SK-N-SH treated with all-trans-retinoic acid at 6 μM for 48 hours (cell line): ENCODE measurements at places on chromosomes 5 and 9.

DNA sequence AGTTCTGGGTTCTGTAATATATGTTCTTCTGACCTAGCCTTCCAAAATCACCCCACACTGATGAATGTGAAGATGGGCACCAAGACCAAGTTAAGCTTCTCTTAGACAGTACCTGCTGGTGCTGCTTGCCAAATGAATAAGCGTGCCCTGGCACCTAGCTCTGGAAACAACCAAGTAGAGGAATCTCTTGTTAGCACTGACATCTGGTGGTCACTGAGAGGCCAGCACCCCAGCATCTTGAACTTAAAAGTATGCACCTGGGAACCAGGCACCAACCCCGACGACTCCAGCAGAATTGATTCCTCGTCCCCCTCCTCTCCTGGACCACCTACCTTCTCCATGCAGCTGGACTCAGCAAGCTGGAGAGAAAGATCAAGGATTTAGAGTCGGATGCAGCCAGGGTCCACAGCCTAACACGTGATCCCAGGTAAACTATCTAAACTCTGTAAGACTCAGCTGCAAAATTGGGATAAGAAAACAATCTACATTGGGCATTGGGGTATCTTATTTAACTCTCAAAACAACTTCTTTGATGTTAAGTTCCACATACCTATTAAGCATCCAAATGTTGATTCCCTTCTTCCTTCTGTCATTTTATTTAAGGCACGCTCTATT, 89.8 kb downstream of the SLC1A3 start:
- ATAC-seq, result peak; percentile 77

GRCh38 chr5:64827703-64828102, 59.0 kb downstream of the CWC27 start:
- no peak for ATAC-seq

- peak; percentile 20 for ATAC-seq
Observed at GRCh38 chr5:140324617-140325241, 21.7 kb downstream of the HBEGF start.

- peak; percentile 60 for ATAC-seq
Observed at GRCh38 chr5:176536132-176536901, 885 bp downstream of the RNF44 start.

- ATAC-seq, result no peak
Observed at GRCh38 chr5:87392170-87392569, 20.6 kb downstream of the CCNH start.

DNA sequence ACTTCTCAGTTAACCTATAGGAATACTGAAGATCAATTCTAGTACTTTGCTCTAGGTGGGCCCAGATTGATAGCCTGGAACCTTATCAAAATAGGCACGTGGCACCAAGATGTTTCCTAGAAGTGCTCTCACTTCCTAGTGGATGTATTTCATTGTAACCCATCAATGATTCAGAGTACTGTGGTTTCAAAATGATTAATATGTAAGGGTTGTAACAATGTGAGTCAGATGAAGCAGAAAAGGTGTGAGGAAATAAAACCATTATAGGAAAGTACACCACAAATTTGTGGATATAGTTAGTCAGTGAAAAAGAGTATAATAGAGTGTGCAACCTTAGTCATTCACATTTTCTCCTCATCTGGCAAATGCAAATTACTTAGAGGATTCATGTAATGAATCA, 177.3 kb upstream of the FST start:
- no peak; the same call in 2 of the 3 replicates for ATAC-seq

DNA sequence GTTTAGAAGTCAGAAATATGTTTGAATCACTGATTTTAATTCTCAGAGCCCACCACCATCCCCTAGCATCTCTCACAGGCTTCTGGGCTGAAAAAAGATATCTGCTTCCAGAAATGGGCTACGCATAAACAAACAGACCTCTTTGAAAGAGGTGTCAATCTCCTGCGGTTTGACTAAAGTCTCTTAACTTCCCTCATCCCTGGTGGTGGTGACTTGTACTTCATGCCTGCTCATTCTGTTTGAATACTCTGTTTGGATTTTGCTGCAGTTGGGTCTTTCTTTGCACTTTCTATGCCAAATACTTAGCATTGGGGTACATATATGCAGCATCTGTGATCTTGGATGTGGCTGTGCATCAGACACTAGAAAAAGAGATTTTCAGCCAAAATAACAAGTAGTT, 157.2 kb upstream of the ATP10B start:
- ATAC-seq, result no peak

- ATAC-seq, result no peak
Observed at GRCh38 chr5:55742778-55743177, 4.9 kb downstream of the DDX4 start.

DNA sequence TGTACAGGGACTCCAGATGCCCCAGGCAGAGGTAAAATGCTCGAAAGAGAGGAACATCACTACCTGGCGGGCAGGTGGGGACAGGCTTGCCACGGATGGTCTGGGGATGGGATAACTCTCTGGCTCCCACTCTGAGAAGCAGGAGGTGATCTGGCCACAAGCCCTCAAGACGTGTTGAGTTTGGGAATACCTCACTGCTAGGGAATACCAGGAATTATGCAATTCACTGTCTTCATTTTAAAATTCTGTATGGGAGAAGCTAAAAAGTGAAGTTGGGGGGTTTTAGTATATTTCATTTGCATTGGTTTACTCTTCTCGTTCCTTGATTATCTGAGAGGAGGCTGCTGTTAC, 510.4 kb downstream of the CCDC171 start:
- no peak for ATAC-seq

DNA sequence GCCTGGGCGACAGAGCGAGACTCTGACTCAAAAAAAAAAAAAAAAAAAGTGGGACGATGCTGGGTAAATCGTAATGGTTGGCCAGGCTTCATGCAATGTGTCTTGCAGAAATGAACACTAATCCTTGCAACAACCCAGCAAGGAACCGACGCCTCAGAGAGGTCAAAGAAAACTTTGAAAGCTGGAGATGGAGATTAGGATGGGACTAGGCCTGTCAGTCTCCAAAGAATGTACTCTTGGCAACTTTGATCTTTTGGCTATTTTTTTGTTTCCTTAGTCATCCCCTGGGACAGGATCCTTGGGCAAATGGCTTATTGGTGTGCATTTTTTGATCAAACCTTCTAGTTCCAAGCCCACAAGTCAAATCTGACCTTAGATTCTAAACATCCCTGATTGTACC, 10.6 kb upstream of the PWWP2A start:
- ATAC-seq, result no peak

DNA sequence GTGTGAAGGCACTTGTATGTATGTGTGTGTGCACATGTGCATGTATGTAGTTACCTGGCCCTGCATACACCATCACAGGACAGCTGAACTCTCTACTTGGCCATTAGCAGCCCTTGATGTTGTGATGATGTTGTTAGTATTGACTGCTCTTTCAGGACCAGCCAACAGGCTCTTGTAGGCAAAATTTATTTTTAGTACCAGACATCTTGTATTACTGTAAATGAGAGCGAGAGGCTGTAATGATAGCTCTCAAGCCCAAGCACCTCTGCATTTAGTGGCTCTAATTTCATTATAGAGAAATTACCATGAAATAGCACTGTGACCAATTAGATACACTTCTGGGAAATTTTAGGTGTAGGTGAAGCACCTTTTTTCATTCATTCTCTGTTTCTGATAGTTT, 158.0 kb downstream of the SMARCA2 start:
- no peak for ATAC-seq

- ATAC-seq, result no peak
Observed at GRCh38 chr9:127316586-127317323, 52.2 kb downstream of the GARNL3 start.

GRCh38 chr5:147454996-147455677, 54.7 kb downstream of the DPYSL3 start:
- ATAC-seq, result no peak; the same call in 2 of the 3 replicates

DNA sequence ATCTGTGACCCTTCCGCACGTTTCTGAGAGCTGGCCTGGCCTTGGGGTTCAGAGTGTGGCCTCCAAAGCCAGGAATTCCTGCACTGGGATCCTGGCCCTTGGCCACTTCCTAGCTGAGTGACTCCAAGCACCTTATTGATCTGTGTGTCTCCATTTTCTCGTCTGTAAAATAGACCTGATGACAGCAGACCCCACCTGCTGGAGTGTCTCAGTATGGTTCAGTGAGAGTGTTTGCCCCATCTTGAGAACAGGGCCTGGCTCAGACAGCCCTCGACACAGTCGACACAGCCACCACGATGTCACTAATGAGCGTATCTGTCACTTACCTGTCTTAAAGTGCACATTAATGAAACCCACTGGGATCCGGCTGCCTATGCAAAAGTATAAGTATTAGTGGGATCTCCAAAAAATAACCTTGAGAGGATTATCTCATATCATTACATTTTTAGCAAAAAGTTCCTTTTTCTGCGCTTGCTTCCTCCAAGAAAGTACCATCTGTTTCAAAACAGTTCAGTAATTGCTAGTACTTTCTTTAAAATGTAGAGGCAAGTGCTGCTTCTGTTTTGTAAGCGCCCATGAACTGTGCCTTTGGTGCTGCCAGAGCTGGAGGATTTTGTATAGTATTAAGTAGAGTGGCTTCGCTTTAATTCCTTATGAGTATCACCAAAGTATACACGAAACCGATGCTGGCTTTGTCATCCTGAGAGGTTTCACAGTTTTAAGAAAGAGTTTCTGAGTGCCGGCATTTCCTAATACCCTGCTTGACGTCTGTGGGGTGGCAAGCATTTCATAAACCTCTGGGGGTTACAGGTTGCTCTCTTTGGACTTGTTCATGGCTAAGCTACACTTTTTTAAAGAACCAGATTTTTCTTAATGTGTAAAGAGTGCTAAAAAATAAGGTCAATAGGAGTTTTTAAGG, 31.7 kb downstream of the UBE2QL1 start:
- no peak for ATAC-seq

- peak; percentile 58 for ATAC-seq
Observed at GRCh38 chr9:124218438-124218982, 39.2 kb upstream of the NEK6 start.

GRCh38 chr9:89021154-89021803, 30.0 kb downstream of the S1PR3 start:
- peak; percentile 86 for ATAC-seq

DNA sequence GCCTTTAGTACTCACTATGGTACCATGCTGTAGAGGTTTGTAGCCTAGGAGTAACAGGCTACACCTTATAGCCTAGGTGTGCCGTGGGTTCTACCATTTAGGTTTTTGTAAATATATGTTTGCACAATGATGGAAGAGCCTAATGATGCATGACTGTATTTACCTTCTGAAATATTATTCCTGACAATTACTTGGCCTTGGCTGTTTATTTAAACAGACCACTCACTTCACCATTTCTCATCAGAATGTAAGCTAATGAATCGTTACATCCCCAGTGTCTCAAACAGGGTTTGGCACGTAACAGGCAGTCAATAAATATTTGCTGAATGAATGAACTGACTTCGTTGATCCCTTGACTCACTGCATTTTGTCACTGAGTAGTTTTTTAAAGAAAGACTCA, 93.1 kb downstream of the MED27 start:
- ATAC-seq, result no peak

DNA sequence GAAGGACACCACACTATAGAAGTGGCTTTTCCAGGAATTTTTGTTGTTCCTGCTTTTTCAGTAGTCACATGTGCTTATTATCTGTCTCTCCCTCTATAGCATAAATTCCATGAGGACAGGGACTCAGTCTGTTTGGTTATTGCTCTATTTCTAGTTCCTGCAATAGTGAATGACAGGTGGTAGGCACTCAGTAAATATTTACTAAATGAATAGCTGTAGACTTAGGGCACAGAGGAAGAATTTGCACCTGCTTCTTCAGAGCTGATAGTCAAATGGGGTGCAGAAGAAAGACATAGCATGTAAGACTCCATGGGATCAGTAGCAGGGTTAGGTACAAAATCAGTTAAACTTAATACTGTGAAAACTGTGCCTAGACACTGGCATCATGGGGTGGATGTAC, 580.2 kb downstream of the CCDC171 start:
- ATAC-seq, result no peak

DNA sequence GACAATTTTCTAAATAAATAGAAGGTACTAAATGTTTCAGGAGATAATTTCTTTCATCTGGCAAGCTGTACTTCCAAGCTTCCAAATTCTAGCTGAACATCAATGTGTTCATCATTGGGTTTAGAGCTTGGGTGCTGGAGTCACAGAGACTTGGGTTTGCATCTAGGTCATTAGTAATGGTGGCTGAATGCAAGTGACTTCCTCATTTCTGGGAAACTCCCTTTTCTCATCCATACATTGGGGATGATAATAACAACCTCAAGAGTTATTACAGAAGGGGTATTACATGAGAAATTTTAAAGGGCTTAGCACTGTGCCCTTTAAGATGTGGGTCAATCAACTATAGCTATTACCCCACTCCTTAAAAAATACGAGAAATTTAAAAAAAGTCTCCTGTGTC, 41.1 kb upstream of the KLF4 start:
- ATAC-seq, result no peak

GRCh38 chr9:135165756-135166519, 78.5 kb downstream of the OLFM1 start:
- no peak for ATAC-seq

DNA sequence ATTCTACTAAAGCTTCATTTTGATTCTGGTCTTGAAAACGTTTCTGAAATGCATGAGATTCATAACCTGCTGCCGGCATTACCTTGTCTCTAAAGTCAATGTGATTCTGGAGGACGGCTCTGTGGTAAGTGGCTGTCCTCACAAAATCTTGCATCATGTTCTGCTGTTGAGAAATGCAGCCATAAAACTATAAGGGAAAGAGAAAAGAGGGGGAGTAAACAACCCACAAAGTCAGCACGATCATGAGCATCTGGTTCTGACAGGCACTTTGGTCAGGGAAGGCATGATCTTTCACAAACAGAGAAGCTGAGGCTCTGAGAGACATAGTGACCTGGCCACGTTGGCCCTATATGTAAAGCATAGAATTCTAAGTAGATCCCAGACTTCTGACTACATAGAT, 168.9 kb upstream of the PUM3 start:
- ATAC-seq, result no peak

GRCh38 chr5:95892784-95893354, 68.8 kb downstream of the ELL2 start:
- peak; percentile 77 for ATAC-seq

GRCh38 chr5:131671994-131672655, 37.1 kb upstream of the RAPGEF6 start:
- peak; percentile 91 for ATAC-seq

GRCh38 chr5:27241564-27242257, 203.3 kb upstream of the CDH9 start:
- ATAC-seq, result peak; percentile 96

- ATAC-seq, result no peak
Observed at GRCh38 chr9:135851748-135852147, 55.6 kb downstream of the CAMSAP1 start.

- ATAC-seq, result peak; percentile 73
Observed at GRCh38 chr9:122374885-122375420, 4.1 kb downstream of the PTGS1 start.

GRCh38 chr9:134944351-134944802, 26.7 kb upstream of the FCN1 start:
- no peak for ATAC-seq

- no peak for ATAC-seq
Observed at GRCh38 chr5:16313761-16314160, 134.2 kb upstream of the MARCHF11 start.

GRCh38 chr9:74528207-74528606, 31.1 kb downstream of the RORB start:
- ATAC-seq, result no peak

DNA sequence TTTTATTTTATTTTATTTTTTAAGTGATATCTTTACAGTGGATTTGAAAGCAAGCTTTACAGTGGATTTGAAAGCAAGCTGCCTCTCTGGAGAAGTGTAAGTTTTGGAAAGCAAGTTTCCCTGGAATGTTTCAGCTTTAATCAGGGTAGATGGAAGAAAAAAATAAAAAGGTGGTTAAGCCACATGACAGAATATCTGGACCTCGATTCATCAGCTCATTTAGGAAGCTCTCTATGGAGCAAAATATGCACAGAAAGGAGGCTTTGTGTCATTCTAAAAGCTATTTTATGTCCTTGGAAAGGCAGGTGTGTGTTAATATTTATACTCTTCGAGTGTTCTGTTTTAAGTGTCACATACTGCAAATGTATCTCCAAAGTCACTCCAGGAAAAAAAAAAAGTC, 409.2 kb upstream of the KLF4 start:
- no peak for ATAC-seq
